ENCODE measurements at places on chromosomes 5 and 9.

GRCh38 chr5:63125862-63126261 is 547.2 kb downstream of the LRRC70 start:
- no peak for DNase-seq

GRCh38 chr9:32456564-32456963 is 69.4 kb downstream of the RIGI start:
- DNase-seq, result no peak

DNA sequence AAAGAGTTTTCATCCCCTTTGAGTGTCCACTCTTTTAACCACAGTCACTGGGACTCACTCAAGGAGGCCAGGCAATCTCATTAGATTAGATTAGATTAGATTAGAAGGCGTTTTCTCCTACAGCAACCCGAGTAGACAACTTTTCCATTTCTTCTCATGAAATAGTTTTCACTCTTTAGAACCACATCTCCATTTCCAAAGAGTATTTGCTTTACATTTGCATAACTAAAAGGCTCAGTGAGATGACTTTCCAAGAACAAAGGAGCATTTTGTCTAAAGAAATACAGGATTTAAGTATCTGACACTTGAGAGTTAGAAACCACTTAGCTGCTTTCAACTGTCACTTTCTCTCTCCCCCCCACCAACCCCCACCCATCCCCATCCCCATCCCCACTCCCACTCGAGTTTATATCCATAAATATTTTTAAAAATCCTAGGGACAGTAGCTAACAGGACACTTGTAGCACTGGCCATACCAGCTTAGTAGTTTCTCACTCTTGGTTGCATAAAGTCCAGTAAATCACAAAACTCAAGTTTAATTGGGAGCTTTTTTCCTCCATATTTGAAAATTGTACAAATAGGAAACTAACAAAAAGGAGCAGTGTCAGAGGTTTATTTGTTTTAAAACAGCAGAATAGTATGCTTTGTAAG is 2202.9 kb upstream of the WWC1 start:
- DNase-seq, result no peak

DNA sequence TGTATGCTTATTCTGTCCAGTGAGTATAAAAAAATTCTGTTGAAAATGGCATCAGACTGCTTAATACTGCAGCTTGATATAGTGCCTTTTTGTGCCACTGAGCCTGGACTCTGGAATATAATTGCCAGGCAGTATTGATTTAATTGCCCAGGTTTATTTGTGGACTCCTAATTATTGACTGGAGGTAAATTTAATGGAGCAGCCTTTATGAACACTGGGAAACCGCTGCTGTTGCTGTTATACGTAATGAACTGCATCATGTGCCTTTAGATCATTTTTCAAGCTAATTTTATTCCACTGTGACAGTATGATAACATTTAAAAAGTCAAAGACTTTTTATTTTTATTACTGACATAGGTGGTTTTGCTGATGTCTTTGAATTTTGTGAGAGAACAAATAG is 90.2 kb upstream of the SH3GL2 start:
- DNase-seq, result no peak

DNA sequence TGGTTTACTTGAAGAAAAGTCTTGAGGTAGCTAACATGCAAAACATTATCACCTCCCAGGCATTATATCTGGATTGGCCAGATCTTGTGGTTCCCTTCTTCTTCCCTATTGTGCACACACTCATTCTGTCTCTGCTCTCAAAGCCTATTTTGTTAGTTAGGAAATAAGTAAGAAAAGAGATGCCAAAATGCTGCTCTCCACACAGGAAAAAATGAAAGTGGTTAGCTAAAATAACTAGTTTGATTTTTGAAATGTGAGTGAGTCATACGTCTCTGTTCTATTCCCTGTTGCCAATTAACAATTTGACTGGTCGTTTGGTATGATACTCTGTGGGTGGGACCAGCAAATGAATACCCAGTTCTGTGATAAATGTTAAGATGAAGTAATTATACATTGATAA is 28.1 kb downstream of the LMNB1 start:
- DNase-seq, result no peak

GRCh38 chr9:35519692-35520363 is 29.9 kb downstream of the RUSC2 start:
- no peak for DNase-seq

GRCh38 chr5:5795074-5795771 is 372.7 kb downstream of the ICE1 start:
- DNase-seq, result no peak

GRCh38 chr5:113897748-113898147 is 384.3 kb downstream of the YTHDC2 start:
- no peak for DNase-seq
